ENCODE measurements at places on chromosomes 5 and 9.

- no peaks in the 10 kb centered on the region for H3K36me3 ChIP-seq
- no peaks in the 10 kb centered on the region for H3K4me1 ChIP-seq
- H3K27ac ChIP-seq: no peak overlapping the region
- no peak for DNase-seq
- H3K4me3 ChIP-seq: no peak overlapping the region
These were observed 196.8 kb downstream of the SH3GL2 start for GRCh38 chr9:17775656-17776055.

DNA sequence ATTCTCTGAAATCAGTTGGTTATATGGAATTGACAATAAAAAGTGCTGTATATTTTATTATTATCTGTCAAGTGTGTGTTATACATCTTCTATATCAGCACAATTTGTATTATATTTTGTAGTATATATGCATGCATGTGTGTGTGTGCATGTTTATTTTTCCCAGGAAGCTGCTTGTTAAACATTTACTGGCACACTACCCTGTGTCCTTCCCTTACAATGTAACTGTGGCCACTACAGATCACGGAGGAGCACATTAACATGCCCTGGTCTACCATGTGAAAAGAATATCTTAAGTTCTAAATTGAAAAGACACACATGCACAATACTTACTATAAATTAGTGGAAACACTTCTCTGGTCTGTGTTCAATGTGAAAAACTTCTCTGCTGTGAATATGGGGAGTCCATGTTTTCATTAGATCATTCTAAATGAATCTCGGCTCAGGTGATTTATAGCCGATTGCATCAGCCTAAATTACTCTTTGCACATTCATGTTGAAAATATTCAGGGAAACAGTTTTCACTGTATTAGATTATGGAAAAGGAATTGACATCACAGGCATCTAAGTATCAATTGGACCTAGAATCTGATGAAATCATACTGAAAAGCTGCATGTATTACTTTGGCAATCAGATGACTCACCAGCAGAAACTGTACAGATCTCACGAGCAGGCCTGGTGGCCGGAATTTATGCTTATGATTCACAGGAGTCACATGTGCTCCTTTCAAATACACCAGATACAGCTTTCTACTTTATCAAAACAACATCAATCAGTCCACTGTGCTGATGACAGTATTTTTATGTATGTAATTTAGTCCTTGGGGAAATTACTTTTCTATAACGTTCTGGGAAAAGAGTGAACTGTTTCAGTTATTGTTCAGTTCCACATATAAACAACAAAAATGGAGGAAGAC lies 39.4 kb downstream of the LURAP1L start:
- H3K27ac ChIP-seq: no peak overlapping the region
- H3K4me3 ChIP-seq: no peak overlapping the region
- peak; percentile 20 for DNase-seq
- H3K27me3 ChIP-seq: no peaks in the 10 kb centered on the region

- DNase-seq: peak; percentile 75
- H3K27ac ChIP-seq: peak overlapping the region; percentile 60
These were observed 72.0 kb downstream of the CCNH start for GRCh38 chr5:87340716-87341115.

DNA sequence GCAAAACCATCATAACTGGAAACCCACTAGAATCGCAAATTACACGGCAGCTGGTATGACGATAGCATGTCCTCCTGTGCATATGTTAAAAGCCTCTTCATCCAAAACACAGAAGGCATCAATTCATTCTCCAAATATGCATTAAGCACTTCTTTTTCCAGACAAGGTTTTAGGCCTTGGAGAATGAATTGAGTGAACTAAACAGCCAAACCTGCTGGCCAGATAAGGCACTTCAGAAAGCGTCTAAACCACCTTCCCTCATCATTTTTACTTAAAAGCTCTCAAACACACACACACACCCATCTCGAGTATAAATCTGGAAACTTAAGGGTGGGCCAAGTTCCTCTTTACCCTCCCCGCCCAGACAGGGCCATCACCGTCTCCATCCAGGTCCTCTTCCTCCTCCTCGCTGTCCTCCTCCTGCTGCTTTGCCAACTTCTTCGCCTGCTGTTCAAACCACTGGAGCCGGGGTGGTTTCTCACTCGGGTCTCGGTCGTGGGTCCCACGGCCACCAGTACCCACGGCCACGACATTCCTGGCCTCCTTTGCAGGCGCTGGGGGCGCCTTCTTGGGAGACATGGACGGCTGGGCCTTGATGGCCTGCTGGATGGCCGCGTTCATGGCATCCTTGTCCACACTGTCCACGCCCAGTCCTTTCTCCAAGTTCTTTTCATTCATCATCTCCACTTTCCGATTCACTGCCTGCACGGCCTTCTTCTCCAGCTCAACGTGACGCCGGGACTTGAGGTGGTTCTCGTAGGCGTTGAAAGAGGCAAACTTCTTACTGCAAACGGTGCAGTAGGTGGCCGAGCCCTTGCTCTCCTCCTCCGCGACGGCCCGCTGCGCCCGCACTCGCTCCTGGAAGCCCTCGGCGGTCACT lies 696 bp downstream of the ZNF622 start:
- peak; percentile 72 for DNase-seq
- peak overlapping the region; percentile 93 for H3K4me3 ChIP-seq
- no peaks in the 10 kb centered on the region for H3K27me3 ChIP-seq
- H3K27ac ChIP-seq: no peak overlapping the region
- H3K4me1 ChIP-seq: peaks cover 9% of the 10 kb centered on the region

DNA sequence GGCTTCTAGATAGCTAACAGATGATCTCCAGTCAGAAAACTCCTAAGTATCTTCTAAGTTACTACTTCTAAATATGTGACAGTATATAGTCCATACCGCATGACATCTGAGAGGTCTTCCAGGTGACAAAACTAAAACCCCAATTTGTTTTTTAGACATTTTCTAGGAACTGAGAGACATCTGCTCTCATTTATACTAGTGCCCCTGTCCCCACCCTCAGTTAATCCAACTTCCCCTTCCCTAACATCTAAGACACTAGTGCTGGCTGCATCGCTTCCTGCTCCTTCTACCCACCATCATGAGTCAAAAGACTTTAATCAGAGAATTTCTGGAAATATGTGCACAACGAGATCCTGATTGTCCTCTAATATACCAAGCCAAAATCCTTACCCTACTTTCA lies 37.9 kb downstream of the FBXW11 start:
- no peak overlapping the region for H3K4me3 ChIP-seq

DNA sequence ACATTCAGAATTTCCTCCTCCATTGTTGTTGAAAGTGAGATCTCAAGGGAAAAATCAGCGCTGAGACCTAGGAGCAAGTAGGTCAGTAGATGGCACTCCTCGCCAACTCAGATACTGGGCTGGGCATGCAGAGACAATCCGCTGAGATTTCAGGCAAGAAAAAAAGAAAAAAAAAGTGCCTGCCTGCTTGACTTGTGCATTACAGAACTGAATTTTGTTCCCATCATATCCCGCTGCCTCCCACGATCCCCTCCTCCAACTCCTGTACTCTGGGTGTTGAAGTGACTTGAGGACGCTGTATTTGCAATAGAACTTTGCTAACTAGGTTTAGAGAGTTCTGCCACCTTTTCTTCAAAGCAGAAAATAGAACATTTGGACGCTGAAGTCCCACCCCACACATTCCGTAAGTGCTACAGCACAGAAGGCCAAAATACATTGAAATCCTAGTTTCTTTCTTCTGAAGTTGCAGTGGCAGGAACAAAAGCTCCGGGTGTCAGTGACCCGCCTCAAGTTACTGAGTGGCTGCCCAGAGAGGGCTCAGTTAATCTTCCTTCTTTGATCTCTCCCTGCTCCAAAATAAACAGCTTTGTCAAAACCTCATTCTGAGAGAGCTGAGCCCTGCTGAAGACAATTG lies 265.8 kb downstream of the MLLT3 start:
- H3K27me3 ChIP-seq: no peaks in the 10 kb centered on the region
- peaks cover 37% of the 10 kb centered on the region for H3K36me3 ChIP-seq
- H3K4me3 ChIP-seq: no peak overlapping the region
- H3K27ac ChIP-seq: no peak overlapping the region

GRCh38 chr5:103389846-103390245 lies 131.3 kb downstream of the MACIR start:
- H3K27ac ChIP-seq: no peak overlapping the region
- H3K27me3 ChIP-seq: no peaks in the 10 kb centered on the region
- no peak overlapping the region for H3K4me3 ChIP-seq
- H3K4me1 ChIP-seq: peaks cover 3% of the 10 kb centered on the region

DNA sequence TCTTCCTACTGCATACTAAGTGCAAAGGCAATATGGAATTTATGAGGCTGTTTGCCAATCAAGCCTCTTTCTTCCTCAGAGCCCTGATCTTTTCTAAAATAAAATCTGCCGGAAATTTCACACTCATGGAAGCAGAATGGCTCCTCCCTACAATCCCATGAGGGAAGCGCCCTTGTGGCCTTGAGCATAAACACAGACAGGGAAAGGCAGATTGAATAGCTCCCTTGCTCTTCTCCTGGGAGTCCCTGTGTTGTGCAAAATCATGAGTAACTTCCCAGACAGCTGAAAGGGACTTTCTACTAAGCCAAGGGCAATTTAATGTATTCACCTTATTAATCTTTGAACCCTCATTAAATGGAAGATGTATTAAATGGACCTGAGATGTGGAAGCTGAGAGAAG lies 226.1 kb upstream of the PIK3R1 start:
- H3K36me3 ChIP-seq: no peaks in the 10 kb centered on the region
- H3K27me3 ChIP-seq: no peaks in the 10 kb centered on the region
- no peak overlapping the region for H3K27ac ChIP-seq

- H3K27me3 ChIP-seq: no peaks in the 10 kb centered on the region
- no peak overlapping the region for H3K27ac ChIP-seq
- no peaks in the 10 kb centered on the region for H3K4me1 ChIP-seq
- H3K36me3 ChIP-seq: no peaks in the 10 kb centered on the region
- H3K4me3 ChIP-seq: no peak overlapping the region
These were observed 24.3 kb downstream of the MAT2B start for GRCh38 chr5:163529698-163530097.

GRCh38 chr5:129763651-129764050 lies 15.8 kb downstream of the MINAR2 start:
- H3K27me3 ChIP-seq: peaks cover 2% of the 10 kb centered on the region
- no peak overlapping the region for H3K4me3 ChIP-seq
- no peaks in the 10 kb centered on the region for H3K36me3 ChIP-seq

DNA sequence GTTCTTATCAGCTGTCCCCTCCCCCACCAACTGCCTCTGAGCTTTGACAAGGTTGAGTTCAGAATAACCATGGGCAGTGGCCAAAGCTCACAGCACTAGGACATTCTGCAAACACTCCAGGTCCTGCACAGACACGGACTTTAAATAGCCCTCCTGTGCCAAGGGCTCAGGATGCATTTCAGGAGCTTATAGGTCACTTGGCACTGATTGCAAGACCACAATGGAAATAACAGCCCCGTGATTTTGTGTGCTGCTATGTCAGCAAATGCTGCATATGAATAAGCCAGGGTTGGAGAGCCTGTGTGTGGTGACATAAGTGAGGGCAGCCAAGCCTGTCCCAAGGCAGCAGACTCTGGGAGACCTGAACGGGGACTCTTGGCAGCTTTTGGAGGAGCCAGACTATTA lies 150.7 kb downstream of the DMRT2 start:
- no peak for DNase-seq
- H3K27me3 ChIP-seq: no peaks in the 10 kb centered on the region
- H3K4me3 ChIP-seq: no peak overlapping the region
- H3K27ac ChIP-seq: no peak overlapping the region

GRCh38 chr5:90873033-90873517 lies 314.5 kb downstream of the ADGRV1 start:
- H3K27ac ChIP-seq: no peak overlapping the region
- peak; percentile 63 for DNase-seq
- peak overlapping the region; percentile 36 for H3K4me3 ChIP-seq
- peaks cover 4% of the 10 kb centered on the region for H3K4me1 ChIP-seq

DNA sequence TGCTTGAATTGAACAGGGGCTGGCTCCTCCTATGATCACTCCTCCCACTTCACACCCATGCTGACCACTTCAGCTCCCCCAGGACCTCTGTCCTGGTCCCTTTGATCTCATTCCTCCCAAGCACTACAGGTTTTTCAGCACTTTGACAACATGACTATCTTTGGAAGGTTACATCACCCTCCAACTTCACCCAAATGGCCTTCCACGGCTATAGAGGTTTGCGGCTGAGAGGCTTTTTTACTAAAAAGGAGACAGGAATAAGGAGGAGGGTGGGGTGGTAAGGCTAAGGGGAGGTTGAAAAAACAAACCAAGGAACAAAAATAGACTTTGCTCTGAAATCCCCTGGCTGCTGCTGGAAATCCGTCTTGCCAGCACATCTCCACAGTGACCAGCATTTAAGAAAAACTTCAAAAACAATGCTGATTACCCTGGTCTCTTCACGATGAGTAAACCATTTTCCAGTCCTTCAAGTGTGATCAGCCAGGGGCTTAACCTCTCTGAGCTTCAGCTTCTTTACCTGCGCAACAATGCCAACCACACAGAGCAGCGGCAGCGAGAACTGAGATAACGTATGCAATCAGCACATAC lies 102.7 kb downstream of the DPYSL3 start:
- no peaks in the 10 kb centered on the region for H3K4me1 ChIP-seq
- no peak for DNase-seq
- peaks cover 16% of the 10 kb centered on the region for H3K36me3 ChIP-seq
- no peak overlapping the region for H3K27ac ChIP-seq

GRCh38 chr5:159782197-159782994 lies 133.9 kb upstream of the ADRA1B start:
- H3K27me3 ChIP-seq: no peaks in the 10 kb centered on the region
- H3K4me3 ChIP-seq: no peak overlapping the region
- no peaks in the 10 kb centered on the region for H3K36me3 ChIP-seq
- no peak for DNase-seq
- no peaks in the 10 kb centered on the region for H3K4me1 ChIP-seq

GRCh38 chr9:135016037-135016640 lies 71.3 kb upstream of the OLFM1 start:
- no peaks in the 10 kb centered on the region for H3K27me3 ChIP-seq
- H3K4me1 ChIP-seq: no peaks in the 10 kb centered on the region
- H3K36me3 ChIP-seq: no peaks in the 10 kb centered on the region
- peak; percentile 17 for DNase-seq
- H3K4me3 ChIP-seq: no peak overlapping the region

- H3K4me1 ChIP-seq: peaks cover 6% of the 10 kb centered on the region
These were observed 50.7 kb upstream of the SLC30A5 start for GRCh38 chr5:69042915-69043654.

GRCh38 chr5:20694121-20694520 lies 706.1 kb upstream of the CDH18 start:
- no peak overlapping the region for H3K4me3 ChIP-seq
- H3K36me3 ChIP-seq: no peaks in the 10 kb centered on the region
- no peak overlapping the region for H3K27ac ChIP-seq
- H3K27me3 ChIP-seq: no peaks in the 10 kb centered on the region
- H3K4me1 ChIP-seq: no peaks in the 10 kb centered on the region

DNA sequence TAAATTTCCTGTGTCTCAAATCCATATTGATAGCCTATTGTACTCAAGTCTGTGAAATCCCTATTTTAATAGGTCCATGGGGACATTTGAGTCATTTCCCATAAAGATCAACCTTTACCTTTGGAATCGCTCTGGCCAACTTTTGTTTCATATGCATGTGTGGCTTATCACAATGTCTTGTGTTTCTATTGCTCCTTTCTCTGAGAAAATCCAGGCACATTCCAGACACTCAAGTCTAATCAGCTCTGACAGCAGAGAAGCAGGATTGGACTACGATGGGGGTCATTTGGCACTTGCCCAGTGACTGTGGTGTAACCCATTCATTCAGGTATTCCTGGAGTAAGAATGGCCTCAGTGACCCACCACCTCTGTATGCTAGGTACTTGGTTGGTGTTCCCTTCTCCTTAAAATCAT lies 48.4 kb downstream of the ACTBL2 start:
- no peak for DNase-seq
- no peak overlapping the region for H3K27ac ChIP-seq
- H3K4me3 ChIP-seq: no peak overlapping the region
- H3K4me1 ChIP-seq: no peaks in the 10 kb centered on the region
